Neural crest cell (in vitro differentiated cells): ENCODE measurements at places on chromosomes 12 and 14. TPM values are rescaled to one million over a fixed set of nuclear protein-coding genes. Genes with fewer than 3 reads are reported as not detected.

The SLCO1B1 gene
- 0.21 TPM in 1 of 2 replicates, not detected in the other for total RNA-seq

The CFAP251 gene
- 1.6 and 2.0 TPM in 2 replicates for total RNA-seq

GRCh38 chr14:94752591-94753436 is 17.1 kb downstream of the GSC start:
- peaks cover 8% of the 10 kb centered on the region for H3K4me1 ChIP-seq
- no peak overlapping the region for H3K27ac ChIP-seq
- no peak overlapping the region for H3K4me3 ChIP-seq
- DNase-seq: no peak
- H3K36me3 ChIP-seq: no peaks in the 10 kb centered on the region

DNA sequence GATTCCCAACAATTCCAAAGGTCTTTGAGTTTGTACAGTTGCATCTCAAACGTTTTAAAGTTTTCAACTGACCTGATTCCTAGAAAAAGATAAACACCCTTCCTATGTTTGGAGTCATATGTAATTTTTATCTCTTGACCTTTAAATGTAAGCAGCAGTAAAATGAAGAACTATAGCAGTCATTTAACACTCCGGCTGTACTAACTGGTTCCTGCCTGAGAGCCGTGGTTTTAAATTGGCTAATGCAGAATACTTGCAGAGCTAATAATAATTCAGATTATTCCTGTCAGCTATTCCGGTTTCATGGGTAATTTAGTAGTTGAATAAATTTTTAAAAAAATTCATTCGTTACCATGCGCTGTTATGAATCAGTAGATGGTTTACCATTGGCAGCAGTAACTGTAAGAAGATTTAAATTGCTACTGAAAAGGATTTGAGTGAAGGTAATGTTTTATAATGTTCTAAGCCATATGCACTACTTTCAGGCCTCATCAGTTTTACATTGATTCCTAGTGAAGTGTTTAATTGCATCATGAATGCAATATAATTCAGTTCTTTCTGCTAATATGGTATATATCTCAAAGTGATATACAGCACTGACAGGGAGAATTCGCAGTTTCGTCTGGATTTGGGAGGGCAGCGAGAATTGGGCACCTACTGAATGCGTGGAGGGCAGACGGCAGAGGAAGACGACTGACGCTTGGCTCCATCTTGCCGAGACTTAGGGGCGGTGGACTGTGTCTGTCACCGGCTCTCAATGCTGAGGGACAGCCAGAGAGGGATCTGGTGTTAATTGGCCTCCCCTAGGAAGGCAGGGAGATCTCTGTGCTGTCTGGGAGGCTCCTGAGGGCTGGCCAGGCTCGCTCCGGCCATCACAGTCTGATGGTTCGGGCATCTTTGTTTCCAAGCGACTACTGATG is 217.7 kb downstream of the PHETA1 start:
- no peaks in the 10 kb centered on the region for H3K36me3 ChIP-seq
- DNase-seq: no peak
- H3K4me3 ChIP-seq: no peak overlapping the region

The C12orf60 gene
- 2.5 and 2.9 TPM in 2 replicates for total RNA-seq

The ZNF10 gene
- 14.7 and 19.0 TPM in 2 replicates for total RNA-seq

The TAS2R42 gene
- not detected in 2 replicates for total RNA-seq

- DNase-seq: no peak
- H3K27me3 ChIP-seq: no peaks in the 10 kb centered on the region
- H3K4me1 ChIP-seq: peaks cover 47% of the 10 kb centered on the region
- H3K4me3 ChIP-seq: no peak overlapping the region
- H3K36me3 ChIP-seq: peaks cover 4% of the 10 kb centered on the region
Observed at GRCh38 chr12:64691227-64691794, 67.9 kb downstream of the GNS start.
